HCT116 (cell line): ENCODE measurements at places on chromosomes 1 and 21. TPM values are rescaled to one million over a fixed set of nuclear protein-coding genes. Genes with fewer than 3 reads are reported as not detected.

DNA sequence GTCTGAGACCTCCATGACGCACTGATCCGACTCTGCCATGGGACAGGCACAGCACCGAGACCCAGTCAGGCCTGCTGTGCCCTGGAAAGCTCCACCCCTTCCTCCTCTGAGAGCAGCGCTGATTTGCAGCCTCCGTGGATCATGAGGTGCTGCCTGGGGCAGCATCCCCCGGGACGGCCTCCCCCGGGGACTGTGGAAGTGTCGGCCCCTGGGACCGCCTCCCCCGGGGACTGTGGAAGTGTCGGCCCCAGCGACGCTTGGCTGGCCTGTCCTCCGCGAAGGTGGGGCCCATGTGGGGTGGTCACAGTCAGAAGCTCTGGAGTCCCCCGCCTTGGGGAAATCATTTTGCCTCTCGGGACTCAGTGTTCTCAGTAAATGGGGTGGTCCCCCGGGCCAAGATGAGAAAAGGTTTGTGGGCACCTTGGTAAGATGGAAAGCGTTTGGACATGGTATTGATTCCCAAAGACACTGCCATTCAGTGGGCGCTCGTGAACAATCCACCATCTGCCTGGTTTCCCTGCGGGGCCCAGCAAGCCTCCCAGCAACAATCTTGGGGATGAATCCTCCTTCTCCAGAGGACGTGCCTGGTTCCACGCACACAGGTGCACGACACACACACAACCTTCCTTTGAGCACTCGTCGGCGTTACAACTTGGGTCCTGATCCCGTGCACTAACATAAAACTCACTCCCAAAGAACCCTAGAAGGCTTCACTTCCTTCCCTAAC lies 3.0 kb downstream of the TFF2 start:
- H3K36me3 ChIP-seq = no peaks in the 10 kb centered on the region
- H3K27me3 ChIP-seq = no peaks in the 10 kb centered on the region
- no peak for DNase-seq
- H3K4me3 ChIP-seq = no peak overlapping the region
- H3K4me1 ChIP-seq = no peaks in the 10 kb centered on the region

DNA sequence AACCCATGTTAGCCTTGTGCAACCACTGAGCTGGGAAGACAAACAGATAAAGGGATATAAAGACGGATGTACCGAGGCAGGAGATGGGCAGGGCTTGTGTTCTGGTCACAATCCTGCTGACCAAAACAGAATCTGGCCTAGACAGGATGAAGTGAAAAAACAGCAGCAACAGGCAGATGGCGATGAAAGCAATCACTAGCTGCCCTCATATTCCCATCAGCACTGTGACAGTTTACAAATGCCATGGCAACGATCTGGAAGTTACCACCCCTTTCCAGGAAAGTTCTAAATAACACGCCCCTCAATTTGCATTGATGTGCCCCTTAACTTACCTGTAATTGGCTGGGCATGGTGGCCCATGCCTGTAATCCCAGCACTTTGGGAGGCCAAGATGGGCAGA lies 40.6 kb upstream of the CD46 start:
- peaks cover 19% of the 10 kb centered on the region for H3K4me1 ChIP-seq
- peak; percentile 59 for DNase-seq
- no peaks in the 10 kb centered on the region for H3K36me3 ChIP-seq
- H3K27ac ChIP-seq = no peak overlapping the region

DNA sequence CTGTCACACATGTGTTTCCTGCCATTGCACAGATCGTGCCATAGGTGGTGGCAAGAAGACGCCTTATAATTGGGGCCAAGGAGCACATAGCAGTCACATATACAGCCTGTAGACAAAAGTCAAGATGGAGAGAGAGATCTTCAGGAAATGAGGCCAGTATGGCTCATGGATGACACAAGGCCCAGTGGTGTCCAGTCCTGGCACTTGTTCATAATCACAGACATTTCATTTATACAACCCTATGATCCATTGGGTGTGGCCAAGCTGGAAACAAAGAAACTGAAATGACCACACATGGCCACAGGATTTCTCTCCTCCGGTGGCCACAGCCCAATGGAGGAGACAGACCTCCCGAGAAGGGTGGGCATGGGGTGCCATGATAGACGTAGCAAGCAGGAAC lies 78.5 kb upstream of the KAZN start:
- peaks cover 22% of the 10 kb centered on the region for H3K27me3 ChIP-seq
- no peak for DNase-seq
- no peak overlapping the region for H3K4me3 ChIP-seq
- no peak overlapping the region for H3K27ac ChIP-seq

GRCh38 chr1:60569189-60569588 lies 495.6 kb upstream of the C1orf87 start:
- no peak overlapping the region for H3K27ac ChIP-seq
- no peaks in the 10 kb centered on the region for H3K36me3 ChIP-seq
- H3K4me3 ChIP-seq = no peak overlapping the region
- no peak for DNase-seq

- no peak overlapping the region for H3K4me3 ChIP-seq
- no peaks in the 10 kb centered on the region for H3K36me3 ChIP-seq
- peaks cover 26% of the 10 kb centered on the region for H3K27me3 ChIP-seq
- no peaks in the 10 kb centered on the region for H3K4me1 ChIP-seq
- H3K27ac ChIP-seq = no peak overlapping the region
Measured at GRCh38 chr1:90476411-90476810, 240.7 kb downstream of the BARHL2 start.

GRCh38 chr1:64828829-64829228 lies 84.0 kb downstream of the RAVER2 start:
- no peaks in the 10 kb centered on the region for H3K27me3 ChIP-seq
- DNase-seq = no peak
- no peak overlapping the region for H3K27ac ChIP-seq
- H3K36me3 ChIP-seq = peaks cover 3% of the 10 kb centered on the region; the same call in 1 of the 2 replicates
- no peaks in the 10 kb centered on the region for H3K4me1 ChIP-seq
- H3K4me3 ChIP-seq = no peak overlapping the region

DNA sequence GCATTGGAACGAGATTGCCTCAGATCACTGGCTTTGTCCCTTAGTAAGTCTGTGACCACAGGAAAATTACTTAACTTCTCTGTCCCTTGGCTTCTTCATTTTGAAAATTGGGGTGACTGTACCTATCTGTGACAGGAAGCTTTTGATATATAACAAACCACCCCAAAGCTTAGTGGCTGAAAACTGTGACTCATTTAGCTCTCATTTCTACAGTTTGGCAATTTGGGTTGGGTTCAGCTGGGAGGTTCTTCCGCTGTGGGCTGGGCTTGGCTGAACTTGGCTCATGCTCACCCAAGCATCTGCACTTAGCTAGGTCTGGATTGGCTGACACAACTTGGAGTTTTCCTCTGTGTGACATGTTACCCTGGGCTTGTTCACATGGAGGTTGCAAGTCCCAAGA lies 14.0 kb downstream of the C1orf94 start:
- H3K27me3 ChIP-seq = peaks cover 20% of the 10 kb centered on the region; the same call in 1 of the 2 replicates
- H3K27ac ChIP-seq = no peak overlapping the region
- H3K4me1 ChIP-seq = no peaks in the 10 kb centered on the region
- DNase-seq = no peak
- no peaks in the 10 kb centered on the region for H3K36me3 ChIP-seq

DNA sequence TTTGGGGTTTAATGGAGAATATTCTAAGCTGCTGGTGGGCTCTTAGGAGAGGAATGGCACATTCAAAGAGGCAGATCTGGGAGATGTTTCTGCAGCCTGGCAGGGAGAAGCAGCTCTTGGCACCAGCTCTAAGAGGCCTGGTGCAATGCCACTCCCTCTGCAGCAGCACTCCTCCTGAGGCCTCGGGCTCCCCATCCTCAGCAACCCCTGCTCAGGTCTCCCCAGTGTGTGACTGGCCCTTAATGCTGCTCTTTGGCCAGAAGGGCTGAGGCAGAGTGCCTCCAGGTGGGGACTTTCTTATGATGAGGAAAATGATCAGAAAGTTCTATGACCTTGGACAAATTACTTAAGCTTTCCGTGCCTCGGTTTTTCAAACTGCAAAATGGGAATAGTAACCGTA lies 55.5 kb downstream of the MAB21L3 start:
- H3K27me3 ChIP-seq = no peaks in the 10 kb centered on the region
- no peaks in the 10 kb centered on the region for H3K36me3 ChIP-seq
- H3K4me1 ChIP-seq = peaks cover 6% of the 10 kb centered on the region; the same call in 1 of the 2 replicates
- no peak for DNase-seq
- H3K27ac ChIP-seq = no peak overlapping the region

- DNase-seq = no peak
- H3K27ac ChIP-seq = no peak overlapping the region
- H3K4me1 ChIP-seq = peaks cover 7% of the 10 kb centered on the region
- no peaks in the 10 kb centered on the region for H3K27me3 ChIP-seq
Measured at GRCh38 chr1:31978843-31979400, 34.7 kb upstream of the KHDRBS1 start.

DNA sequence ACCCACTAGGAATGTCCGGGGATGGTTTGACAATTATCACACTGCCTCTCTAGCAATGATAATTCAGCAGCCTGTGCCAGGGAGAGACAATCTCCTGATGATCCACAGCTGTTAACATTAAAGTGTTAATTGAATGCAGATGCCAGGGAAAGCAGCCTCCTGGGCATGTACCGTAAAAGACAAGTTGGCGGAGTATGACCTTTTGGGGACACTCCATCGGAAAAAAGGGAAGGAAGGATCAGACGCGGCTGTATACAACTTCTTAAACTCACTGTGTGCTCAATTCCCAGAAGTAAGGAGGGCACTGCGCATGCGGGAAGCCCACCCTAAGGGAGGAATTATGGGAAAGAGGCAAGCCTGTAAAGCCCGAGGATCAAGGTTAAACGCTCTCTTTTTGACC lies 62.6 kb downstream of the MAP3K7CL start:
- no peak overlapping the region for H3K4me3 ChIP-seq
- H3K27me3 ChIP-seq = no peaks in the 10 kb centered on the region

GRCh38 chr21:42085246-42086077 lies 14.3 kb downstream of the UMODL1 start:
- no peaks in the 10 kb centered on the region for H3K27me3 ChIP-seq
- H3K4me3 ChIP-seq = no peak overlapping the region
- no peak overlapping the region for H3K27ac ChIP-seq
- DNase-seq = no peak
- no peaks in the 10 kb centered on the region for H3K36me3 ChIP-seq

DNA sequence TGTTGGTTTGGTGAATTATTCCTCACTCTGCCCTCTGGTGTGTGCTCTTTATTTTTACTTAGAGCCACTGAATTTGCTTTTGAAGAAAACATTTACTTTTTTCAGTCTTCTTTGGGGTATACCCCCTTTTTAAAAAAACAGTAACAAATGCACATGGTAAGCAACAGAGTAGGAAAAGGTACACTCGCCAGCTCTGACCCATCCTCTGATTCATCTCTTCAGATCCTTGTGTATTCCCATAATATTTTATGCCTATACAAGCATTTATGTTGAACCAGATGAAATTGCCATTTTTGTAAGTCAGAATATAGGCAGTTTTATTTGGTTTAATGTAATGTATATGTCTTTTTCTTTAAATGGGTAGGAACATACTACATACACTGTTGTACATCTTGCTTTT lies 28.3 kb downstream of the TTC3 start:
- no peak overlapping the region for H3K27ac ChIP-seq
- H3K4me1 ChIP-seq = no peaks in the 10 kb centered on the region
- DNase-seq = no peak
- no peak overlapping the region for H3K4me3 ChIP-seq

DNA sequence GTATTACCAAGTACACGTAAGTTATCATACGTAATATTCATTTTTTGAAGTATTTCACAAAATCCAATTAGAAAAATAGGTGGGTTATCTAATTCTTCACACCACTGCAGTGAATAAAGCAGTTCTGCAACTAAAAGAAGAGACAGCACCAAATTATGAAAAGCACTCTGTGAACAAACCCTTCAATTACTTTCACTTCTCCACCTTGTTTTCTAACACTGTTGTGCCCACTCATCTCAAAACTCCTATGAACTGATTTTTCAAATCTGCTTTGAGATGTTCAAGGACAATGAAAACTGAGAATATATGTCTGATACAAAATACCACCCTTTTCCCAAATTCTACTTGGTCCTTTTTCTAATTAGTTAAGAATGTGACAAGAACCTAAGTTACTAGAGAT lies 39.4 kb downstream of the LTN1 start:
- peaks cover 32% of the 10 kb centered on the region for H3K36me3 ChIP-seq
- H3K4me1 ChIP-seq = peaks cover 9% of the 10 kb centered on the region
- no peak overlapping the region for H3K27ac ChIP-seq
- H3K4me3 ChIP-seq = no peak overlapping the region
- H3K27me3 ChIP-seq = no peaks in the 10 kb centered on the region

GRCh38 chr1:45198185-45198584 lies 8.2 kb downstream of the ZSWIM5 start:
- no peaks in the 10 kb centered on the region for H3K36me3 ChIP-seq
- DNase-seq = no peak
- H3K4me3 ChIP-seq = no peak overlapping the region
- no peaks in the 10 kb centered on the region for H3K4me1 ChIP-seq
- no peaks in the 10 kb centered on the region for H3K27me3 ChIP-seq

DNA sequence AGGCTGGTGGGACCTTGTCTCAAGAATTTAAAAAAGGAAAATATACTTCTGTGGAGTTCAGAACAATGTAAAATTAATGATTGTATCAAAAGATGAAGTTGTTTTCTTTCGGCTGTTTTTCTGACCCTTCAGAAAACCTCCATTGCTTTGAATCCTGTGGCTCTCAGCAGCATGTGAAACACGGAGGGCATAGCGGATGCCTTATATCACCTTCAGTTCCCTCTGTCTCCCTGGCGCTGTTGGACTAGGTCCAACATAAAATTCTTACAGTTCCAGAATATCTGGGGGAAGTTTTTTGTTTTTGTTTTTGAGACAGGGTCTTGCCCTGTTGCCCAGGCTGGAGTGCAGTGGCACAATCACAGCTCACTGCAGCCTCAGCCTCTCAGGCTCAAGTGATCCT lies 7.4 kb downstream of the ZBTB8A start:
- no peak overlapping the region for H3K4me3 ChIP-seq
- no peaks in the 10 kb centered on the region for H3K4me1 ChIP-seq
- no peak overlapping the region for H3K27ac ChIP-seq

Gene B3GALT2
- 0.15 TPM for total RNA-seq

Gene OR2T2
- not detected for total RNA-seq

Gene UTS2
- 3.0 TPM for total RNA-seq

Gene OR4F29
- total RNA-seq = not detected

Gene RNU1-1
- 1,685 TPM for total RNA-seq

Gene RAB42
- total RNA-seq = not detected

Gene TRPM2
- total RNA-seq = 28.1 TPM

Gene C1orf74
- total RNA-seq = 5.6 TPM

Gene BGLAP
- 1.4 TPM for total RNA-seq

Gene LCE2B
- not detected for total RNA-seq

Gene C1QC
- total RNA-seq = 0.59 TPM
